ENCODE measurements at places on chromosomes 4 and X.

DNA sequence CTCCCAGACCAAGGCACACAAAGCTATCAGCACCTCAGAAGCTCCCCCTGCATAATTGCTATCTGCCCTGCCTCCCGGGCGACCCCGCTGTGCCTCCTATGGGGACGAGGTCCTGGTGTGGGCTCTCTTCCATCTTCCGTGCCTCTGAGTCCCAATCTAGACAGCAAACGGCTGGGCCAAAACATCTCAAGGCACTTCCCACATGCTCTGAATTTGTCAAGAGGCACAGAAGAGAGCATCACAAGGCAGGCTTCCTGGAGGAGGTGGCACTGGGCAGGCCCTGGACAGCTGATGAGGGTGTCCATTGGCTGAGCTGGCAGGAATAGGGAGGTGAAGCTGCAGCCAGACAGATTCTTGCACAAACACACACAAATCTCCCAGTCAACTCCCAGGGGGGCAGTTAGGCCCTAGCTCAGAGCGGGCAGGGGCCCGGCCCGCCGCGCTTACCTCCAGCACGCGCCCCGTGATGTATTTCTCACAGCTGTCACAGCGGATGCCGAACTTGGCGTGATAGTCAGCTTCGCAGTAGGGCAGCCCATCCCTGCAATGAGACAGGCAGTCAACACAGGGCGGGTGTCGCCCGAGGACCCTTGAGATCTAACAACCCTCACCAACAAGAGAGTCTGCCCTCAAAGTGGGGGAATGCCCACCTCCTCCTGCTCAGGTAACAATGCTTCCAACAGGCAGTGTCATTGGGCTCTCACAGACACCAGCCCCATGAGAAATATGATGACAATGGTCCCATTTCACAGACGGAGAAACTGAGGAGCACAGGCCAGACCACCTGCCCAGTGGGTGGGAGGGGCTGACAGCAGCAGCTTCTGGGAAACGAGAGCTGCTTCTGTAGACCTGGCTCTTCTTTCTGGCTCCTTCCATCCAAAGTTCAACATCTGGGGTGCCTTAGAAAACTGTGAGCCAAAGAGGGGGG lies 81.2 kb downstream of the ABLIM2 start:
- DNase-seq, result no peak

GRCh38 chr4:20496068-20496467 lies 204.2 kb upstream of the PACRGL start:
- DNase-seq, result no peak

GRCh38 chr4:11611868-11612267 lies 183.2 kb upstream of the HS3ST1 start:
- no peak for DNase-seq

DNA sequence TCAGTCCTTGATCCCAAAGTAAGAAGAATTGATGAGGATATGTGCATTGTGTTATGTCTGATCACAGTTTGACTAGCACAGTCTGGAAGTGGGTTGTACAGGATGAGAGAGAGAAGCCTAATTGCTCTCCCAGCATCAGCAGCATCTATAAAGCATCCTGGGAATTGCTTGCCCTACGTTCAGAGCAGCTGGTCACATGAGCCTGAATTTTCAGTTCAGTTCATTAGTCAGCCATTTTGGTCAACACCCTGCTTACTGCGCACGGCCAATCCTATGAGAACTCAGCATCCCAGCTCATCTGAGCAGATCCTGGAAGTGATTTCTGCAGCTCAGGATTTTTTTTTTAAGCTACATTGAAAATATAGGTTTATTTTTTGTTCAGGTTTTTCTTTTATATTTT lies at the start of gene RUFY3:
Gene RUFY3, plus strand, starts transcription at position 218 of the 400 bp plus-strand sequence. CDS start 610 bp downstream, outside the sequence.
- DNase-seq, result no peak

DNA sequence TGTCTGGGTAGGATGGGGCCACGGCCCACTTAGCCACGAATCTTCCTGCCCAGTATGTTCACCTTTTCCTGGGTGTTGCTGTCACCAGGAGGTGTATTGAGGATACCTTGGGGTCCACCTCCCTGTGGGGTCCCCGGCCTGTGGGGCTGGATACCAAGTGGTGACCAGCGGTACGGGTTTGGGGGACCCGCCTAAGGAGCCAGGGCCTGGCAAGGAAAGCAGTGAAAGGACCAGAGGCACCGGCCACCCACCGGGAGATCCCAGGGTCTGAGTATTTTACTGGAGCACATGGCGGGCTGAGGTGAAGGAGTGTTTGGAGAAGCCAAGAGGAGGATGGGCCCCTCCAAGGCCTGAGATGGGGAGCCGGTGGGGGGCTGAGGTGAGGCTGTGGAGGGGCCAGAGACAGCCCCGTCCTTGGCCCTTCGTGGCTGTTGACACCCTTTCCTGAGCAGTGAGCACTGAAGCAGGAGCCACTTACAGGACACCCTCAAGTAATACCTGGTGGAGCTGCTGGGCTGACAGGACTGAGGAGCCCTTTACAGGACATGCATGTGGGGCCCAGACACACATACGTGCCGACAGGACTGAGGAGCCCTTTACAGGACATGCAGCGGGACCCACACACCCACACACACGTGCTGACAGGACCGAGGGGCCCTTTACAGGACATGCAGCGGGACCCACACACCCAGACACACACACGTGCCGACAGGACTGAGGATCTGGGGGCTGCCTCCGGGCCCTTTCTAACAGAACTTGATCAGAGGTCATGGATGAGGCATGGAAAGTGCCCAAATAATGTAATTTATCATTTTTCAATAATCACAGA lies 38.4 kb downstream of the TMEM271 start:
- DNase-seq, result no peak

GRCh38 chr4:173508386-173509035 lies 21.5 kb downstream of the HAND2 start:
- peak; percentile 45 for DNase-seq

- DNase-seq, result no peak
These were observed 47.1 kb downstream of the FAM193A start for GRCh38 chr4:2583517-2583916.

DNA sequence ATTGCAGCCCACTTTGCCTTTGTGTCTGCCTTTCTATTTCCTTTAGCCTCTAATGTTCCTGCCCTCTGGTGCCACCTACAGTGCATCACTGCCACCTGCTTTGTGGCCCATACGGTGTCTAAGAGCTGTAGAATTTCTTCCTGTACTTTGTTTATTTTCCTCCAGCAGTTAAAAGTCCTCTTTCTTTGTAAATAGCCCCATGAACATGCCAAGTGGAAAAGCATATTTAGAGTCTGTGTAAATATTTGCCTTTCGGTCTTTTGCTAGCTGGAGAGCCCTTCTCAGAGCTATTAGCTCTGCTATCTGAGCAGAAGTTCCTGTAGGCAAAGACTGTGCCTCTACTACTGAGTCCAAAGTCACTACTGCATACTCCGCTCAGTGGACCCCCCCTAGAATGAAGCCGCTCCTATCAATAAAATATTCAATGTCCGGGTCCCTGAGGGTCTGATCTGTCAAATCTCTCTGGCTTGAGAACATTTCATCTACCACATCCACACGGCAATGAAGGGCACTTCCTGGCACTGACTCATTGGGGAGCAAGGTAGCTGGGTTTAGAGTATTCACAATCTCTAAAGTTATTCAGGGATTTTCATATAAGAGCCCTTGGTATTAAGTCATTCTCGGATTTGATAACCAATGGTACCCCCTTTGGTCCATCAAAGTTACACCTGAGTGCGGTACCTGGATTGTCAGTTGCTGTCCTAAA lies 36.3 kb downstream of the SULT1E1 start:
- no peak for DNase-seq

GRCh38 chrX:21438792-21439191 lies 64.6 kb downstream of the CNKSR2 start:
- DNase-seq, result peak; percentile 2

DNA sequence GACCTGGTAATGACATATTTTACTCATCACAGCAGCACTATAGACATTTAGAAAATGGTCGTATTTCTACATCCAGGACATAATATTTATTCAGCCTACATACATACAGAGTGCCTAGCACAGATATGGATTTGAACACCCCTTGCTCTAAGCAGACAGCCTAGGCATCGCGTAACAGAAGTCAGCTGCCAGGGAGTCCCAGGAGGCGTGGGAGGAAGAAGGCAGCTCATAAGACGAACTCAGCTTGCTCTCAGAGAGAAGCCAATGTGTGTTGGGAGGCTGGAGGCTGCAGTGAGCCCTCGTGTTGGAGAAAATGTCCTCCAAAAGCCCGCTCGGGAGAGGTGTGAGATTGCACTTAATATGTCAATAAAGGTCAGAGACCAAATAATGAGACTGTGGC lies 131.6 kb downstream of the BCOR start:
- DNase-seq, result no peak

- no peak for DNase-seq
These were observed 113.9 kb downstream of the GRIA3 start for GRCh38 chrX:123298026-123298425.

DNA sequence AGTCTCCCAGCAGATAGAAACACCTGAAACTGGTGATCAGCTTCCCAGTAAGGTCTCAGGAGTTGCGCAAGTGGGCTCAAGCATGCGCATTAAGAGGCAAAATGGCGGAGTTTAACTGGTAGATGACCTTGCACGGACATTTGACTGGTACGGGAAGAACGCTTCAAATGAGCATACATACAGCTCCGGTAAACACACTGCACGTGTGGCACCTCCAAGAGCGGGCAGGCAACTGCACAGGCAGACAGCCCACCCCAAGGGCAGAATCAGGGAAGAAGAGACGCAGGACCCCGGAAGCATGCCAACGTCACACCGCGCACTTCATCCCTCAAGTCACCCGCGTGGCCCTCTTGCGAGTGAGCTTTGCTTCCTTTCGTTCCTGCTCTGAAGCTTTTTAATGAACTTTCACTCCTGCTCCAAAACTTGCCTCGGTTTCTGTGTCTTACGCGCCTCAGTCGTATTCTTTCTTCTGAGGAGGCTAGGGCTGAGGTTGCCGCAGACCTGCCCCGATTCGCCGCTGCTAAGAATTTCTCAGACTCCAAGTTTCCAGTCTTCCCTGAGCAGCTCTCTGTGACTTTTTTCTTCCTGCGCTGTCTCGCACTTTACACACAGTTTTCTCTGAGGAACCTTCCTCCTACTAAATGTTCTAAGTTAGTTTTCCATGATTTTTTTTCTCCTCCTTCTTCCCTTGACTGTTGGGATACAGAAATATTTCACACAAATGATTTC lies 180.7 kb upstream of the ZFP42 start:
- DNase-seq, result no peak

- DNase-seq, result no peak
These were observed 18.3 kb downstream of the GAB1 start for GRCh38 chr4:143354990-143355389.
